ENCODE measurements at places on chromosomes 5 and 9.

DNA sequence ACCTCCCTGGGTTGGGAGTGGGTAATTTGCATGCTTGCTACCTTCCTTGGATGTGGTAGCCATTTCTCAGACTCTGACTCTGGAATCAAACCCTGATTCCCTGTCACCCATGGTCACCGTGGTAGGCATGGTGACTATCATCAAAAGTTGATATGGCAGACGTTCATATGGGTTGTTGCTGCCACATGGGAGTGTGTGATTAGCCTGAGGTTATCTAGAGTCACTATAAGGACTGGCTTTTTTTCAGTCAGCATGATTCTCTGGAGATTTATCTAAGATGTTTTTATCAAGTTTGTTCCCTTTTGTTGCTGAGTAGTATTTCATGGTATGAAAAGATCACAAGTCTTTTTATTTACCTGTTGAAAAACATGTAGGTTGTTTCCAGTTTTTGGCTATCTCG is 7.0 kb downstream of the RCL1 start:
- no peak for DNase-seq

GRCh38 chr5:91311697-91312501 is 71.2 kb downstream of the ARRDC3 start:
- DNase-seq = peak; percentile 40

- DNase-seq = no peak
Measured at GRCh38 chr5:56612353-56612752, 203.0 kb upstream of the MAP3K1 start.

DNA sequence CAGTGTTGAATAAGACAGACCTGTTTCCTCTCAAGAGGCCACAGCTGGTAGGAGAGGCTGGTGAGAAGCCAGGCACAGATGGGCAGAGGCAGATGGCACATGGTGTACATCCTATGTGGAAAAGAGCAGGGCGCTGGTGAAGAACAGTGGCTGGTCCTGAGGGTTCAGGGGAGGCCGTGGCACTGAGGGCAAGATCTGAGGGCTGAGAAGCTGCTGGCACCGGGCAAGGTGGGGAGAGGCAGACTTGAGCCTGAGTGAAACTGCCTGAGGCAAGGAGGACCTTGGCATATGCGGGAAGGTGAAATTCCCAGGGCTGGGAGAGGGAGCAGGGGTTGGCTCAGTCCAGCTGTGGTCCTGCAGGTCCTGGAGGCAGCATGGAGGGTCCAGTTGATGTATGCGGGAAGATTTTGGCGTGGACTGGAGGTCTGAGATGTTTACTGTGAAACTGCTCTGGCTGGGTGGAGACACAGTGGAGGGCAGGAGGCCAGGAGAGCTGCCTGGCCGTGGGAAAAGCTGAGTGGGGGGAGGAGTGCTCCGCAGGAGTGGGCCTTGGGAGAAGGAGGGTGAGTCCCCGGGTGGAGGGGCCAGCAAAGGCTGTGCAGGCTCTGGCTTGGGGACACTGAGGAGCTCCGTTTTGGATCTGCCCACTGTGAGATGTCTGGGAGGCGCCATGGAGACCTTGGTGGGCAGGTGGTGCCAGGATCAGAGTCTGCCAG is 2.6 kb downstream of the MAN1B1 start:
- no peak for DNase-seq

- DNase-seq = no peak
Measured at GRCh38 chr9:3768712-3769457, 243.1 kb upstream of the RFX3 start.

DNA sequence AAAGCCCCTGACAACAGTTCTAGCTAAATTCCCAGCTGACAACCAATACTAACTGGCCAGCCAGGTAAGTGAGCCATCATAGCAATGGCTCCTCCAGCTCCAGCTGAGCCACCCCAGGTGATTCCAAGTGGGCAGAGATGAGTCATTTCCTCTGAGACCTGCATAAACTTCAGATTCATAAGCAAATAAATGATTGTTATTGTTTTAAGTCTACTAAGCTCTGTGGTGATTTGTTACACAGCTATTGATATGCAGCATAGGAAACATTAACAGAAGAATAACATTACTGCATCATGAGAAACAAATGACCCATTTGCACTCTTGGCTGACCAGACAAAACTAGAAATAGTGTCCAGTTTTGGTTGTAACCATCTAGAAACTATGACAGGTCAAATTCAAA is 60.3 kb downstream of the TTC39B start:
- no peak for DNase-seq

DNA sequence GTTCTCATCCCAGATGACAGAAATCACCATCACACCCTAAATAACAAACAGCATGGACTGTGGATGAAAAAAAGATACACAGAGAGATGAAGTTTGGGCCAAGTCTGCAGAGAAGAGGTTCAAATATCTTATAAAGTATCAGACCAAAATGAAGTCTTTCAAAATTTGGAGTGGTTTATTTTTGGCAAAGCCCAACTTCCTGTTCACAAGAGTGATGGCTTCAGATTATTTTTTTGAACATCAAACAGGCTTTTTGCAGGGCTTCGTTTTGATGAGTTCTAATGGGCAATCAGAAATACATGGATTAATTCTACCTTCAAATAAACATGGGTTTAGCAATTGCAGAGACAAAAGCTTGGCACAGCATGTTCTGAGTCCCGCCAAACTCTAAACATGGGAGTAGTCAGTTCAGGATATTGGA is 378.2 kb upstream of the RPS23 start:
- DNase-seq = no peak

DNA sequence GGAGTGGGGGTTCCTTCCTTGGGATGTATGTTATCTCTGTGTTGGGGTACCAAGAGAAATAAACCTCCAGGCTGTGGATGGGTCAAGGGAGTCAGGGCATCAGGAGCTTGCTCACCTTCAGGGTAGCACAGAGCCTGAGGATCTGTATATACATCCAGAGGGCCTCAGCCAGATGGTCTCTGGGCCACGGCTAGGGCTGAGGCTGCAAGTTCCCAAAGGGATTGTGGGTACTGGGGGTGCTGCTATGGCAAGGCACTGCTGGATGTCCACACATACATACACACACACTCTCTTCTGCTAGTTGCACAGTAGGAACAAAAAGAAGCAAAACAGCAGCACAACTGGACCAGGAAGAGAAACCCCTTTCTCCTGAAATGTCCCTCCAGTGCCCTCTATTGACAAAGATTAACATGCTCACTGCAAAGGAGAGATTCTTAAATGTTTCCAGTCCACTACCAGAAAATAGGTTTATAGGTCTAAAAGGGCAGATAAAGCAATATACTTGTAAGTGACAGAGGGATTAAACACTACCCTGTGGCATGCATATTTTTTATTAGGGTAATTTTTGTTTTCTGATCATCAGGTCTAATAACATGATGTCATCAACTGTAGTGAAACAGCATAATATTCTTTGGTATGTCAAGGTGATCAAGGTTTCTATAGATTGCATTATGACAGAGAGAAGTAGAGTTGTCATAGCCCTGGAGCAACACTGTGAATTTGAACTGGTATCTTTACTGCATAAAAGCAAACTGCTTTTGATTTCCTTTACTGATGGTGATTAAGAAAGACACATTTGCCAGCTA is 56.3 kb upstream of the KCNN2 start:
- DNase-seq = no peak

GRCh38 chr5:106634375-106634774 is 1036.4 kb downstream of the EFNA5 start:
- DNase-seq = no peak

- no peak for DNase-seq
Measured at GRCh38 chr9:83274787-83275186, 211.8 kb upstream of the RASEF start.

DNA sequence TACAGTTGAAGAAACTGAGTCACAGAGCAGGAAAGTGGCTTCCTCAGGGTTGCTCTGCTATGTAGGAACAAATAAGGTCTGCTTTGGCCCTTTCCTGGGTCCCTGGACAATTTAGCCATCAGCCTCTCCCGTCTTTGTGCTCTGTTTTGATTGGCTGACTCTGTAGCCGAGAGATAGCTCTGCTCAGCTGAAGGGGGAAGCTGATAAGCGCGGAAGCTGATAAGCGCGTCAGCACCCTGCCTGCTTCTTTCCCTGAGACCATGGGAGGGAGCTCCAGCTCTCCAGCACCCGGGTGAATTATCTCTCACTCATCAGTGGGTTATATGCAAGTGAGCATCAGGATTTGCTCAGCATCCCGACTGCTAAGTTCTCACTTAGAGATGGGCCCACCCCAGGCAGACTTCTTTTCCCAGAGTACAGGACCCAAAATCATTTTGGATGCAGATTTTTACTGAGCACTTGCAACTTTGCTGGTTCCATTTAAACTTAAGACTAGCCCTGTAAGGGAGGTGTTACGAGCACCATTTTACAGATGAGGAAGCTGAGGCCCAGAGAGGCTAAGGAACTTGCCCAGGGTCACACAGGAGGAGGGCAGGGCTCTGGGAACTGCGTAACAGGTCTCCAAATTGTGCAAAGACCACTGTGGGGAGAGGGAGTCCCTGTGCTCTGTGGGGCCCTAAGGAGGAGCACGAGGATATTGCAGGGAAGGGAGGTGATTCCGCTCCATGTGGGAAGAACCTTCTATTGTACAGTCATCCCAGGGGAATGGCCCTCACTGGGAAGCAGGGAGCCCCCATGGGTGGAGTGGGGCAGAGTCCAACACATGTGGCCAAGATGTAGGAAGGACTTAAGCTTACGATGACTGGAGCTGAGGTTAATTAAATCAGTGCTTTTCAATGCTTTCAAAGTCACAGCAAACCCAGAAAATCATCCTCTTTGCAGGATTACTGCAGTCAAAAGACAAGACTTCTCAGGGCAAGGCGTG is 83.7 kb upstream of the ORM1 start:
- no peak for DNase-seq

GRCh38 chr5:1231354-1231905 is 6.2 kb downstream of the SLC6A18 start:
- no peak for DNase-seq

DNA sequence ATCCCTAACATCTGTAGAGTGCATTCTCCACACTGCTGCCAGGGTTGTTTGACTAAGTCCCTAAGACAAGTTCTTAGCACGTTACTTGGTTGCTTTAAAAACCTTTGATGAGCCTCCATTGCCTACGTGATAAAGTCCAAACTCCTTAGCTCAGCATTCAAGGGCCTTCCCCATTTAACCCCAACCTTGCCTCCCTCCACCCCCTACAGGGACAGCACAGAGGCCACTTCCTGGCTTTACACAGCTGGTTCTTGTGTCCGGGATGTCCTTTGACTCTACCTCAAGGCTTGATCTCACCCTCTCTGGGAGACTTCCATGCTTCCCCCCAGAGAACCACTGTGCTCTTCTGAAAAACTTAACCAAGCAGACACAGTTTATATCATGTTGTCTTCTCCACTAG is 29.4 kb downstream of the FAM240B start:
- DNase-seq = no peak

GRCh38 chr9:13070612-13071595 is 208.6 kb downstream of the MPDZ start:
- DNase-seq = no peak

GRCh38 chr5:168992687-168993086 is 308.3 kb downstream of the SLIT3 start:
- DNase-seq = no peak

DNA sequence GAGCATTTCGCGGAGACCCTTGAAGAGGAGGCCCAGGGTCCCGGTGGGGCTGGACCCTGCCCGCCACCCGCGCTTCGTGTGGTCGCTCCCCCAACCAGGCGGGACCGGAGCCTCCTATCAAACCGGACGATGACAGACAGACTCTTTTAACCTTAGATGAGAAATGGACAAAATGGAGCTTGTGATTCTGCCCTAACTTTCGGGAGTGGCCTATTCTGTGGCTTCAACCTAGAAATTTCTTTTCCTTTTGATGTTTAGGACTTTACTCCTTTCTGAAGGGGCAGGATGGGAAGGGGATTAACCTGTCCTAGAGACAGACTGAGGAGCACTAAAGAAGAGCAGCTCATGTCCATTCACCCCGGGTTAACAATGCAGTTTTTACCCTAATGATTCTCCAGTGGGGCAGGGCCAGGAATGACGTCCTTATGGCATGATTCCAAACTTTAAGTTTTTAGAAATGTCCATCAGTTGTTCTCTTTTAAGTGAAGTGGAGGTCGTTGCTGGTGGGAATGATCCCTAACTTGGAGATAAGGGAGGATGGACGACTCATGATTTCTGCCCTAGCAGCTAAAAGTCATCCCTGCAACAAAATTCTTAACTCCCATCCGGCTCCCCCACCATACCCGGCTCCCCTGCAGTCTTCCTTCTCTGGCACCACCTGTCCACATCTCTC is 1.0 kb downstream of the NIPSNAP3A start:
- DNase-seq = no peak

DNA sequence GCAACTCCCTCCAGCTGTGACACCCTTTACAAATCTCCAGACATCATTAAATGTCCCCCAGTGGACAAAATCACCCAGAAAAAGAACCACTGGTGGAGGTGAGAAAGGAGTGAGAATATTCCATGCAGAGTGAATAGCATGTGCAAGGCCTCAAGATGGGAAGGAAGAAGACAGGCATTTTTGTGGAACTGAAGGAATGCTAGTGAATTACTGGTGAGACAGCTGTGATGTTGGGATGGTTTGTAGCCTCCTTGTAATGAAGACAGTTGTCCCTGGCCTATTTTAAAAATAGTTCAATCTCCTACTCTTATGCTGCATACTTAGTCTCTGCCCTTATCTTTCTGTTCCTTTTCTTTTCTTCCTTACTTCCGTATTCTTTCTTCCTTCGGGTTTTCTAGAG is 124.9 kb upstream of the RPS23 start:
- no peak for DNase-seq

DNA sequence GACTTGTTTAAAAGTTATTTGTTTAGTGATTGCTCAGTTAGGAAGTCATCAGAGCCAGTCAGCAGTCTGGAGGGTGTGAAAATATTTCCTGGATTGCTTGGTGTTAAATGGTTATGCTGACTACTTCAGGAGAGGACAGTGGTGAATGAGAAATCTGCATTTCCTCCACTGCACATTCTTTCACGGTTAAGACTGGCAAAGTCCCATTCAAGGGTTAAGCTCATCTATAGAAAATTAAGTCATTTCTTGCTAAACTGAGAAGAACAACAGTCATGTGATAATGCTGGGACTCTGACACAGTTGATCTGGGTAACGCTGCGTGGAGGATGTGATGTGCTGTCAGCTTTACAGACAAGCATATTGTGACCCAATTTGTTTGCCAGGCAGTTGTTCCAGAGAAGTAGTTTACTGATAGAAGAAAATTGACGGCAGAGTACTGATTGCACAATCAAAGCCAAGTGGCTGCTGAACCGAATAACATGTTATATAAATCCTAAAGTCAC is 80.4 kb downstream of the GRAMD2B start:
- no peak for DNase-seq

DNA sequence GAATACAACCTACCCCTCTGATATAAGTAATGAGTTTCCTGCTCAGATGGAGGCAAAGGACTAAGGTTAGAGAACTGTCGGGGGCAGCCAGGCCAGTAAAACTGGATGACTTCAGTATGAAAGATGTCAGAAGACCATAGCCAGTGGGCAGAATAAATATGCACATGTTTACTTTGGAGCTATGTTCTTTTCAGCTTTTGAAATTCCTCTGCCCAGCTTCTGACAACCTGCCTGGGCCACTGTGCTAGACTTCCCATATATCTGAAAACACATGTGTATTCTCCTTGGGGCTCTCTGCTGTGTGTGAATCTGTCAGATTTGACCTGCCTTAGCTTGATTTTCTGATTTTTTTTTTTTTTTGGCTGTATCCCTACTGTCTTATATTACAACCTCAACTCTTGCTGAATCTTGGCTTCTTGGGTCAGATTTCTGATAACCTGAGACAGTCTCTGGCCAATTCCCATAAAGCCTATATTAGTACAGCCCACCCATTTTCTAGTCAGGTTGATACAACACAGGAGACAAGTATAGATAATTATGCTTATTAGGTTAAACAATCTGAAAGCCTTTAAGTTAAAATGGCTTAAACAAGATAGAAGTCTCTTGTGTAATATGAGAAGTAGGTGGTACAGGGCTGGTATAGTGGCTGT is 76.6 kb upstream of the PRLR start:
- no peak for DNase-seq
